ENCODE measurements at places on chromosomes 2 and 18. TPM values are rescaled to one million over a fixed set of nuclear protein-coding genes. Genes with fewer than 3 reads are reported as not detected.

Gene GKN2
- not detected for total RNA-seq

Gene CERKL
- not detected for total RNA-seq

Gene ANKRD30BL
- total RNA-seq, result not detected

Gene CYRIA
- 33.6 TPM for total RNA-seq

Gene SMAD4
- 67.7 TPM for total RNA-seq

Gene TSGA10
- total RNA-seq, result 1.5 TPM

Gene MTA3
- 25.8 TPM for total RNA-seq

Gene PRSS56
- not detected for total RNA-seq

Gene CAPN14
- 0.09 TPM for total RNA-seq

Gene FAP
- 0.09 TPM for total RNA-seq

Gene VAPA
- total RNA-seq, result 203 TPM

Gene TMBIM1
- total RNA-seq, result 159 TPM

Gene LBX2
- 0.09 TPM for total RNA-seq

Gene POU3F3
- not detected for total RNA-seq

Gene CHPF
- total RNA-seq, result 0.17 TPM

Gene VIL1
- total RNA-seq, result not detected

Gene SPDYA
- 0.52 TPM for total RNA-seq

Gene TXNDC2
- total RNA-seq, result not detected

Gene IGFBP2
- total RNA-seq, result 1.4 TPM

Gene ASNSD1
- 48.9 TPM for total RNA-seq

Gene WNT6
- not detected for total RNA-seq

Gene ASPRV1
- 0.26 TPM for total RNA-seq

Gene GYPC
- 559 TPM for total RNA-seq

Gene SATB2
- total RNA-seq, result 1.4 TPM

Gene CD207
- total RNA-seq, result 0.11 TPM

Gene EPHA4
- 0.17 TPM for total RNA-seq

Gene TCF7L1
- total RNA-seq, result 5.2 TPM

Gene UCN
- 0.34 TPM for total RNA-seq

Gene IL36RN
- total RNA-seq, result not detected

Gene QPCT
- 0.43 TPM for total RNA-seq

Gene NMUR1
- not detected for total RNA-seq

Gene CTIF
- 16.8 TPM for total RNA-seq

Gene TCF23
- not detected for total RNA-seq

Gene CDCA7
- total RNA-seq, result 2.0 TPM

Gene CCL20
- 0.95 TPM for total RNA-seq

Gene CRYGD
- total RNA-seq, result not detected

Gene MRPL53
- 32.2 TPM for total RNA-seq

Gene DPP4
- 212 TPM for total RNA-seq

Gene ITGB6
- not detected for total RNA-seq

Gene RAB17
- 11.9 TPM for total RNA-seq

Gene SERPINB10
- not detected for total RNA-seq

Gene SERPINB4
- not detected for total RNA-seq

Gene ARHGAP15
- not detected for total RNA-seq

Gene OSBPL1A
- total RNA-seq, result 19.9 TPM

Gene MEMO1
- total RNA-seq, result 33.9 TPM

Gene CDH19
- total RNA-seq, result under 0.01 TPM

Gene CFAP53
- under 0.01 TPM for total RNA-seq

Gene DUSP19
- total RNA-seq, result 4.4 TPM

Gene CTAGE1
- not detected for total RNA-seq

Gene PHOSPHO2
- 2.7 TPM for total RNA-seq

Gene CPO
- not detected for total RNA-seq

Gene SLC9A4
- total RNA-seq, result not detected

Gene ASXL3
- under 0.01 TPM for total RNA-seq

Gene STARD6
- total RNA-seq, result 0.11 TPM

Gene SCG2
- total RNA-seq, result under 0.01 TPM

All from dermis lymphatic vessel endothelial cell (primary cell).